ENCODE measurements at places on chromosomes 6 and 20. TPM values are rescaled to one million over a fixed set of nuclear protein-coding genes. Genes with fewer than 3 reads are reported as not detected.

DNA sequence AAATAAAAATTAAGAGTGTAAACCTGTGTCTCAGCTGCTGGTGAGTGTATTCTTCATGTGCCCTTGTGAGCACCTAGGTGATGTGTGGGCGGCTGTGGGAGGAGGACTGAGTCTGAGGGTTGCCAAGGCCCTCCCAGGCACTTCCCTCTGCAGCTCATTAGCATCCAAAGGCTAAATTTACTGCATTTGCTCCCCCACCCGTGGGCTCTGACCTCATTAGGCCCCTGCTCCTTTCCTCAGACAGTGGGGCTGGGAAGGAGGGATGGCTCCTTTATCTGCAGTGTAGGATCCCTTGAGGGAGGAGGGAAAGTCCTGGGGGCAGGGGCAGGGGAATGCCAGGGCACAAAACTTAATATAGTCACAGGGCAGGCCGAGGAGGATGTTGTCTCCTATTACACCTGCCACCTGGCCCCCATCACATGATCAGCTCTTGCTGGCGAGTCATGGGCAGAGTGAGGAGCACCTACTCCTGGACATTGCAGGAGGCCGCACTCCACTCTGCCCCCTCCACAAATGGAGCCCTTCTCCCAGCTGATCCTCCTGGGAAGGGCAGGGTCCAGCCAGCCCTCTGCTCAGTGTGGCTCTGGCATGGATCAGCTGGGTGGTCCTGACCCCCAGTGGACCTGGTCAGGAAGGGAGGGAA lies 133.2 kb downstream of the MRPL14 start:
- DNase-seq = no peak

DNA sequence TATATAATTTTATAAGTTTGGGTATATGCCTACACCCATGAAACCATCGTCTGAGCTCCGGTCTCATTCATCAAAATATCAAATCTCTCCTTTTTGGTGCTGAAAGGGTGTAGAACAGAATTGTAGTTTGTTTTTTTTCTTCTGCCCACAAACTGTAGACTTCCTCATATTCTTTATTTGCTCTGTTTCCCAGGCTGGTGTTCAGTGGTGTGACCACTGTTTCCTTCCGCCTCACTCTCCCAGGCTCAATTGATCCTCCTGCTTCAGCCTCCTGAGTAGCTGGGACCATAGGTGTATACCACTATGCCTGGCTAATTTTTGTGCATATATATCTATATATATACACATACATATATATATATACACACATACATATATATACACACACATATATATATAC lies 139.6 kb upstream of the HCRTR2 start:
- DNase-seq = no peak

GRCh38 chr20:9590189-9590588 lies 75.8 kb downstream of the LAMP5 start:
- DNase-seq = peak; percentile 84

The PDE7B gene
- 22.1 TPM for total RNA-seq
